AG08395 (cell line): ENCODE measurements at places on chromosomes 4 and X.

DNA sequence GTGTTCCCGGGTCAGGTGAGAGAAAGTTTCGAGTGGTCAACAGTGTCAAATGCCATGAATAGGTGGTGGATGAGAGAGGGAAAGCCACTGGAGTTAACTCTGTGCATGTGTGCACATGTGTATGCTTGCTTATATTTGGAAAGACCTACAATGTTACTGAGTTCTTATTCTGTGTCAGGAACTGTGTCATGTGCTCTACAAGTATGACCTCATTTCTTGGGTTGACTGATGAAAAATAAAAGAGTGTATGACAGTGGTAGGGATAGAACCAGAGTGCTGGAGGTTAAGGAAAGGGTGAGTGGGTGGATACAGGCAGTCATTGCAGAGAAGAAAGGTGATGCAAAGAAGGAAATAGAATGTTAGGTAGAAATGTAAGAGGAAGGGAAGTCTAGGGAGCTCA is 22.1 kb upstream of the DGKK start:
- DNase-seq: no peak

DNA sequence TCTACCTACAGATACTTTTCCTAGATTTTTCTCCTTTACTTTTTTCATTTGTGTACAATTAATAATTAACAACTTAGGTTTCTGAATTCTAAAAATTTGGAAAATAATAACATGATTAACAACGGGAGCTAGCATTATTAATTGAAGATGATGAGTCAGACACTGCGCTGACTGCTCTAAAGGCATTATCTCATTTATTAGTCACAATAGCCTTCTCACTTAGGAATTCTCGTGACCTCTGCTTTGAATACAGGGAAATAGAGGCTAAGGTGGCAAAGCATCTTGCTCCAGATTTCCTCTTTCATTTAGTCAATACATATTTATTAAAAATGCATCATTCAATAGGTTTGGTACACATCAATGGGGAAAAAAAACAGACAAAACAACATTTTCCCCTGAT is 441.3 kb downstream of the PCDH18 start:
- no peak for DNase-seq

DNA sequence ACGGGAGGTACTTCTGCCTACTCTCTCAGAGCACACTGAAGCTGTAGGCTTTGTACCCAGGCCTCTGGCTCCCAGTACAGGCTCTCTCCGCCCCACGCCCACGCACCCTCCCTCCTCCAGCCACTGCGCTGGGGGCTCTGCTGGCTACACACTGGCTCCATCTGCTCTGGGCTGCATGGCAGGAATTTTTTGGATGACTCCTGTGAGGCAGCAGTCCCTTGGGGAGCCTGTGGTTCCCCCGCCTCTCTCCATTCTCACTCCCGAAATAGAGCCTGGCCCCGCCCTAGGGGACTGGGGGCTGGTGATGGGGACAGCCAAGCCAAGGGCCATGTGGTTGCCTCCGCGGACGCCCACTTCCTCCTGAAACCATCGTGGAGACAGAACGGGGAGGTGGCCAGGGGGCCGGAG is 58.1 kb upstream of the ADRA2C start:
- peak; percentile 89 for DNase-seq

- DNase-seq: peak; percentile 6
These were observed 50.4 kb downstream of the MID1 start for GRCh38 chrX:10569946-10570345.

DNA sequence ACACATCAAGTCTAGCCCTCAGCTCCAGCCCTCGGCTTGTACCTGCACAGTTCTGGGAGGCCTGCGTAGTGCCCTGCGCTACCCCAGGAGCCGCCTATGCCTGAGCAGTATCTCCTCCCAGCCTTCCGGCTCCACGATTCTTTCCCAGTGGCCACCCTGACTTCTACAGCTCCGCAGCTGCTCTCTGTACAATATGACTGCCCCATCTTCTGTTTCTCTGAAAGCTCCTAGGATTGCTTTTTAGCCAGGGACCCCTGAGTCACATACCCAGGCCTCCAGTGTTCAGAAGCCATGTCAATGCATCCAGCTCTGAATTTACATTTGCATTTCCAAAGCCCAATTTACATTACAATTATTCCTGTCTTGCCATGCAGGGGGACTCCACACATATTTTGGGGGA is 135.5 kb downstream of the PJA1 start:
- no peak for DNase-seq
